ENCODE measurements at places on chromosomes 1 and 21.

GRCh38 chr1:182032251-182032650 is 29.3 kb downstream of the ZNF648 start:
- DNase-seq, result no peak

DNA sequence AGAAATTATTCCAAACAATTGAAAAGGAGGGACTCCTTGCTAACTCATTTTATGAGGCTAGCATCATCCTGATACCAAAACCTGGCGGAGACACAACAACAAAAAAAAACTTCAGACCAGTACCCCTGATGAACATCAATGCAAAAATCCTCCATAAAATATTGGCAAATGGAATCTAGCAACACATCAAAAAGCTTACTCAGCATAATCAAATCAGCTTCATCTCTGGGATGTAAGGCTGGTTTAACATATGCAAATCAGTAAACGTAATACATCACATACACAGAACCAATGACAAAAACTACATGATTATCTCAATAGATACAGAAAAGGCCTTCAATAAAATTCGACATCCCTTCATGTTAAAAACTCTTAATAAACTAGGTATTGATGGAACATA is 440.1 kb downstream of the NUF2 start:
- DNase-seq, result no peak

DNA sequence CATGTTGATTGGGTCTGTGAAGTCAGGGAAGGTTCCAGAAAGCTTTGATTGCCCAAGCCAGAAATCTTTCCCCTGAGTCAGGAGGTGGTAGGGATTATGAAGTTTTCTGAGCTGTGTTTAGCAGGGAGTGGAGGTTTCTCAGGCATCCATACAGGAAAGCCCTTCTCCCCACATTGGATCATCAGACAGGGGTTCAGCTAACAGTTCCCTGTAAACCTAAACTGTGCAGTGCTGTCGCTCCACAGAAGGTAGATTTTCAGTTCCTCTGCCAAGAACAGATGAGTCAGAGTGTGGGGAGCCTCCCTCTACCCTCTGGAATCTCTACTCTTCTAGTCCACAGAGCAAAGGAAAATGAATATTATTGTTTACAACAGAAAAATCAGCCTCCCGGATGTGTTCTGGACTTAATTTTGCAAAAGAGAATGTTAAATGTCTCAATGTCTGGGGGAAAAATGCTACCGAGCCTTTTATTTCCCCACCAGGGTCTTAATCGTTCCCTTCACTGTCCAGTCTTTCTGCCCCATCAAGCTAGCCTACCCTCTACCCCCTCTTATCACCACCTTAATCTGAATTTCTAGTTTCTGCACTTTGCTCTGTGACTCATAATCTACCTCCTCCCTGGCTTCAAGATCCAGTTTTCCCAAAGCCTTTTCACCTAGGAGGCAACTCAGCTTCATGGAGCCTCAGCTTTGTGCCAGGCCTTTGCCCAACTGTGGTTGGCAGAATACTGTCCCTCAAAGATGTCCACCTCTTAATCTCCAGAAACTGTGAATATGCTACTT is 355.6 kb downstream of the PRDM2 start:
- DNase-seq, result no peak

- DNase-seq, result peak; percentile 24
Measured at GRCh38 chr1:40898431-40898901, 36.3 kb upstream of the CITED4 start.

GRCh38 chr1:7009741-7010525 is 224.7 kb downstream of the CAMTA1 start:
- no peak for DNase-seq

DNA sequence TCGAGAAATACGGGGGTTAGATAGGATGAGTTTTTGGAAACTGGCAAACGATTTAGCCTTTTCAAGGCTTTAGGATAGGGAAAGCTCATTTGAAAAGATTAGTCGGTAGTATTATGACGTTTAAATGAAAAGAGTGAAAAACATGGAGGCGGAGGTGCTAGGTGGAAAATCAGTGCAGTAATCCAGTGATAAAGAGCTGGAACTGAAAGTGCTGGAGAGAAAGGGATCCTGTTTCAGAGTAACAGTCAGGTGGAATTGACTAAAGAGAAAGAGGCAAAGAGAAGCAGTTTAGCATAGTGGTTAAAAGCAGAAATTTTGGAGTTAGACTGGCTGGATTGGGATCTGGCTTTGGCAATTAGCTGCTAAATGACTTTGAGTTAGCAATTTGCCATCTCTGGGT is 945 bp downstream of the WDR3 start:
- no peak for DNase-seq

DNA sequence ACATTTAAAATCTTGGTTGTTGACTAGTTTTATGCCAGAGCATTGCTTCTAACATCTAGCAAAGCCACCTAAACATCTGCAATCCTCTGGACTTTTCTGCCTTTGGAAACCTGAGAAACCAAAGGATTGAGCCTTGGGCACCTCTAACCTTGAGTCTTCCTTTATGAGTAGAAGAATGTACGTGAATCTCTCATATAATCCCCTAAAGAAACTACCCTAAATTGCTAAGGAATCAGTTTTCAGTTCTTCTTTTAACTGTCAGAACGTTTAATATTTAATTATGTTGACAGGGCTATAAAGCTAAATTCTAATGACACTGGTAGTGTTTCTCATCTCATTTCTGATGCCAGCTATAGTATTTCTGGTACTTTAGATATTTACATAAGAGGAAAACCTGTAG is 997.3 kb downstream of the AMY1C start:
- DNase-seq, result no peak

- DNase-seq, result no peak
Measured at GRCh38 chr1:240687820-240688219, 75.9 kb upstream of the GREM2 start.

GRCh38 chr1:54814126-54814498 is 13.0 kb upstream of the TTC22 start:
- DNase-seq, result no peak

DNA sequence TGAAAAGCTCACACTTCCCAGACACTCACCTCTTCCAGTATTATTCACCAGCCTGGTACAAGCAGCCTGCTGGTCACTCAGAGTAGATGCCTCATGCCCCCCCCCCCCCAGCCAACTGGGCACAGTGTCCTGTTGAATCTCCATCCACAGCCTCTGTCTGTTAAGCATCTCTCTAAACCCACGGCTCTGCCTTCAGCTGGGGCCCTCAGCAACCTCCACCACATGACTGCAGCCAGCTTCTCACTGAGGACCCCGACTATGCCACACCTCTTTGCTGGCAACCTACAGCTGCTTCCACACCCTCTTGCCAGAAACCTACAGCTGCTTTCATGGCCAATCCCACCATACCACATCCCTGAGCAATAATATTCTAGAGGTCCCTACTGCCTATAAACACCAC is 113.1 kb downstream of the RHOU start:
- no peak for DNase-seq

DNA sequence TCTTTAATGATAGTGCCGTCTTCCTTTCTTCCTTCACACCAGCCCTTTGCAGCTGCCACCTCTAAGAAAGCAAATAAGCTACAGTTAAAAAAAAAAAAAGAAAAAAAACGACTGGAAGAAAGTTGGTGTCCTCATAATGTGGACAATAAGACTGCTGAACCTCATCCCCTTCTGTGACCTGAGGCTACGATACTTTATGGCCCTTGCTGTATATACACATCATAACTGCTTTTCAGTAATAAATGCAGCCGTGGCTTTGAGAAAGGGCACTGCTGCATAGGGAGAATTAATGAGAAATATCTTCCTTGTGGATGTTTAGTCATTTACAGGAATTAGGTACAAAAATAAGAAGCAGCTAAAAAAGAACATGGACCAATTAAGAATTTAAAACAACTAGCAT is 333.8 kb upstream of the ADGRL2 start:
- DNase-seq, result no peak

DNA sequence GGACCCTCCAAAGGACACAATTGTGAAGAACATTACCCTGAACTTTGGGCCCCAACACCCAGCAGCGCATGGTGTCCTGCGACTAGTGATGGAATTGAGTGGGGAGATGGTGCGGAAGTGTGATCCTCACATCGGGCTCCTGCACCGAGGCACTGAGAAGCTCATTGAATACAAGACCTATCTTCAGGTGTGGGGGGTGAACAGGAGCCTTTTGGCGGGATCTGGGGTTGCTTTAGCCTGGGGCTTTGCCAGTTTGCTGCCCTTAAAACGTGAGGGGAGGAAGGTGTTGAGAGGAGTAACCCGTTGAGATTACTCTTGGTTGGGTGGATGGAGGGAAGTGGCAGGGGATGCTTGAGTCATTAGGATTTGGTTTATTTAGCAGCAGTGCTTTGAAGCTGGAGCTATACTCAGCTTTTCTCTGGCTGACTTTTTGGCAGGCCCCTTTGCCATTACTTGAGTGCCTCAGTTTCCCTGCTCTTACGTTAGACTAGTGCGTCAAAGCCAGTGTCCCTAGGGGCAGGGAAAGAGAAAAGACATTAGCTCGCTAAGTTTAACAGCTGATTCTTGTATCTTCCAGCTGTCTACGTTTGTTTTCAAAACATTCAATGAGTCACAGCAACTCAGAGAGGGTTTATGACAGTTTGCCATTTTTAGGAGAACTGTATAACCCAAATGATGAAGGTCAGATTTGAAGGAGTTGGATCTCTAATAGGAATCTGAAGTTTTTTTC is 4.4 kb downstream of the NDUFS2 start:
- no peak for DNase-seq

GRCh38 chr1:62082456-62083363 is 111.9 kb upstream of the L1TD1 start:
- DNase-seq, result peak; percentile 24

GRCh38 chr1:110425612-110426152 is 18.2 kb upstream of the LAMTOR5 start:
- peak; percentile 7 for DNase-seq

- no peak for DNase-seq
Measured at GRCh38 chr1:202967684-202968281, 726 bp upstream of the CYB5R1 start.

DNA sequence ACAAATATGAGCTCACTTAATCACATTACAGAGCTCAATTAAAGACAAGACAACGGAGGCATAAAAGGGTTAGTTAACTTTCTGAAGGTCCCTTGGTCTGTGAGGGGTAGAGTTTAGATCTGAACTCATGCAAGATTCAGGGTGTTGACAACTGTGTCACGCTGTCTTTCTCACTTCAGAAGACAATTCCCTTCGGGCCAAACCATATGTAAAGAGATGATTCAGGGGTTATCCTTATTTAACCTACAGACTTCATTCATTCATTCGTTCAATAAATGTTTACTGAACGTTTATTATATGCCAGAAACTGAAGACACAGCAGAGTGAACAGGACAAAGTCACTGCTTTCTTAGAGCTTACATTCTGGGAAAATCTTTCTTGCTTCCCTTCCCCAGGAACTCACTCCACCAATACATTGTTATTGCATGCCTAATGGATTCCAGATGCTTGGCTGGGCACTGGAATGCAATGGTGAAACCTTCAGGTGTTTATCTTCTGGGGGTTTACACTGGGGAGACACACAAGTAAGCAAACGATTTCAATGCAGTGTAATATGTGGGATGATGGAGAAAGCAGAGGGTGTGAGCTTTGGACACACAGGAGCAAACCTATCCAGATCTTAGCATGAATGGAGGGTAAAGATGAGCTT is 6.4 kb downstream of the XCL1 start:
- no peak for DNase-seq

DNA sequence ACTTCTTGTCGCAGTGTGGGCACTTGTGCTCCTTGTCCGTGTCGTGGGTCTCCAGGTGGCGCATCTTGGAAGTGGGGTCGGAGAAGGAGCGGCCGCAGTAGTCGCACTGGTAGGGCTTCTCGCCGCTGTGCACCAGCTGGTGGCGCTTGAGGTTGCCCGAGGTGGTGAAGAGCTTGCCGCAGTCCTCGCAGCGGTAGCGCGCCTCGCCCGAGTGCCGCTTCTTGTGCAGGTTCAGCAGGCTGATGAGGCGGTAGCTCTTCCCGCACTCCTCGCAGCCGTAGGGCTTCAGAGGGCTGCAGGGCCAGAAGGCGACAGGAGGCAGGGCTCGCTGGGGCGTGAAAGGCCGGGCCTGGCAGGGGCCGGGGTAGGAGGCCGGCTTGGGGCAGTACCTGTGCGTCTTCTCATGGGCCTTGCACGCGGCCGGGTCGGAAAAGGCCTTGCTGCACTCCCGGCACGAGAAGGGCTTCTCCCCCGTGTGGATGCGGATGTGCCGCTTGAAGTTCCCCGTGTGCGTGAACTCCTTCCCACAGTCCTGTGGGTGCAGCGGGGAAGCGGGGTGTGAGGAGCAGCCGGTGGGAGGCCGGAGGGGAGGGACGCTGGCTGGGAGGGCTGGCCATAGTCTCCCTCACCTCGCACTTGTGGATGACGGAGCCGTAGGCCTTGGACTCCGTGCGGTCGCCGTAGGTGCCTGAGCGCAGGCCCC is 31.4 kb downstream of the ZBTB17 start:
- DNase-seq, result no peak

DNA sequence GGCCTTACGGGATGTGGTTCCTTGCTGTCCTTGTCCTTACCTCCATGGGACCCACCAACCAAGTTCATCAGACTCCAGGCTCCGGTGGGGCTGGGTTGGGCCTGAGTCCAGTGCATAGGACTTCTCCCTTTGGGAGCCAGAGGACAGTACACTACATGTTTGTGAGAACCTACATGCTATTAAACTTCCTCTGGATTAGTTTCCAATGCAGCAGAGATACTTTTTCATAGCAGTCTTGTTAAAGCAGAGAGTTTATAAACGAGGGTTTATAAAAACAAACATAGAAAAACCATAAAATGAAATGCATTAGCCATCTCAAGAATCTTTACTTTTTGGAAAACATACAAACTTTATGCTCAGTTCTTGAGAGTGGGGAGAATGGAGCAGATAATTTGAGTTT is 33.4 kb downstream of the INKA2 start:
- DNase-seq, result no peak

Data from body of pancreas (tissue), 4 donors.